ENCODE measurements at places on chromosomes 5 and 9.

GRCh38 chr9:132995121-132995420 is 16.6 kb downstream of the GFI1B start:
- no peak for DNase-seq

GRCh38 chr5:12237837-12238575 is 333.8 kb upstream of the CTNND2 start:
- DNase-seq, result no peak

DNA sequence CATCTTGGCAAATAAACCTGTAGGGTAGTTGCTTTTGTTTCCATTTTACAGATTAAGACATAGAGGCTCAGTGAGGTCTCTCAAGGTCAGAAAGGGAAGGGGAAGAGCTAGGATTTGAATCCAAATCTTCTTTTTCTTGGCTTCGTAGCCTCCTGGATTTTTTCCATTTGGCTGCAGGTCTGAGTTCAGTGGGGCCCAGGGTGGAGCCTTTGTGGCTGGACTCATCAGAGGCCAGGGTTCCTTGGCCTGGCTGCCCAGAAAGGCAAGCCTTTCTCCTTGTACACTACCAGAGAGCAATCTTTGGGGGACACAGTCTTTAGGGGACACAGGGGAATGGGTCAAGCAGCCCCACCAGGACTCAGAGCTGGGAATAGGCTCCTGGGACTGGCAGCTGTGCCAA is 10.5 kb upstream of the TRAF1 start:
- DNase-seq, result no peak

DNA sequence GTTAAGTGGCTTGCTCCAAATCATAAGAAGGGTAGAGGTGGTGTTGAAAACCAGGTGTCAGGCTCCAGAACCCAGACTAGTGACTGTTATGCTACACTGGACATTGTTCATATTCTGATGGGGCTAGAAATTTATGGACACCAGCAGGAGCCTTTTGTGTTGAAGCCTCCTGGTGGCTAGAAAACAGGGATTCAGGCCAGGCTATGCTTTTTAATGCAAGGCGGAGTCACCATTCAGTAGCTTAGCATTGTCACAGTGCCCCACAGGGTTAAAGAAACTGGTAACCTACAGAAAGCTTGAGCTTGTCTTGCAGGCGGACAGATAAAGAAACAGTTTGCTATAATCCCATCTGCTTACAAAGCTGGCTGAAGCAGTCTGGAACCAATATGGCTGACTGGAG is 23.0 kb upstream of the GOLM1 start:
- DNase-seq, result no peak

- DNase-seq, result peak; percentile 78
Measured at GRCh38 chr9:107711542-107711941, 222.0 kb upstream of the KLF4 start.

DNA sequence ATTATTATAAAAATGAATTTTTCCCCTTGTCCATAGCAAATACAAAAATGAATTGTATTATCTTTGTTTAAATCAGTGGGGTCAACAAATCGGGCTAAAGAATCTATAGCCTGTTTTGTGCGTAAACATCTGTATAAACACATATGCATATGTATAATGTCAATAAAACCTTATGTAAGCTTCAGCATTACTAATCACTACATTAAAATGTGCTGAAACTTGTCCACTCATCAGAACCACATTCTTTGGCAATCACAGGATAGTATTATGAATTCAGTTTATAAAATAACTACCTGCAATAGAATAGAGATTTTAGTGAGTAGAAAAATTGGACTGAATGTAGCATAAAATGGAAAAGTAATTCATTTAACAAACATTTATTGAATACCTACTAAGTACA is 30.6 kb downstream of the RGMB start:
- no peak for DNase-seq

- no peak for DNase-seq
Measured at GRCh38 chr5:151183456-151184245, 26.1 kb upstream of the ANXA6 start.

DNA sequence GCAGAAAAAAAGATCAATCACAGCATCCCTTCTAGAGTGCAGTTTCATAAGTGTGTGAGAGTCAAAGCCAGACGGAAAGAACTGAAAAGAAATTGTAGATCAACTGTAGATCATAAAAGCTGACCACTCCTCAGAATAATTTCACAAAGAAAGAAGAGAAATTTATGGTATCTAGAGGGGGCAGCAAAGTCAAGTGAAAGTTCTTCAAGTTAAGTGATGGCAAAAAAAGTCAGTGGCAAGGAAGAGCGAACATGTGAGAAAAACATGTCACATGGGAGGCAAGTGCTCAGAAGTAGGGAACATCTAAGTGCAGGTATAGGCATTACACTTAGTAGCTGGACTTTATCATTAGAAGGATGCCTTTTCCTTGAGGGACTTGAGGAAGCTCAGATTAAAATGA is 245.1 kb upstream of the ISL1 start:
- DNase-seq, result no peak

DNA sequence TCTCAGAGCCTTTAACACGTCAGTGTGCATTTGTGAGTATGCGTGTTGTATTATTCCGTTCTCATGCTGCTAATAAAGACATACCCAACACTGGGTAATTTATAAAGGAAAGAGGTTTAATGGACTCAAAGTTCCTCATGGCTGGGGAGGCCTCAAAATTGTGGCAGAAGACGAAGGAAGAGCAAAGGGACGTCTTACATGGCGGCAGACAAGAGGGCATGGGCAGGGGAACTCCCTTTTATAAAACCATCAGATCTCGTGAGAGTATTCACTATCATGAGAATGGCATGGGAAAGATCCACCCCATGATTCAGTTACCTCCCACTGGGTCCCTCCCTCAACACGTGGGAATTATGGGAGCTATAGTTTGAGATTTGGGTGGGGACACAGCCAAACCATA is 285.0 kb downstream of the PBX3 start:
- DNase-seq, result no peak

GRCh38 chr9:134344800-134345310 is 18.6 kb downstream of the RXRA start:
- DNase-seq, result no peak

DNA sequence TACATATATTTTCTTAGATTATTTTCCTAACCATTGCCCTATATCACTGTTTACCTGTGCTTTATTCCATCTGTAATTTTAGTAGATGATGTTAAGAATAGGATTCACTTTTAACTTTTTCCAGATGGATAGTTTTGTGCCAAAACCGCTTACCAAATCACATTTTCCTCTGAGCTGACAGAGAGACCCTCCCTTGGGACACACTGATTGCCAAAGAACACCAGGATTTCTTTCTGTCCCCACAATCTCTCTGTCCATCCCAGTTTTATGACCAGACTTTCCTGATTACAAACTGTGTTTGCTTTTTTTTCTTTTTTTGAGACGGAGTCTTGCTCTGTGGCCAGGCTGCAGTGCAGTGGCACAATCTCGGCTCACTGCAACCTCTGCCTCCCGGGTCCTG is 81.3 kb upstream of the SPATA31C2 start:
- no peak for DNase-seq

DNA sequence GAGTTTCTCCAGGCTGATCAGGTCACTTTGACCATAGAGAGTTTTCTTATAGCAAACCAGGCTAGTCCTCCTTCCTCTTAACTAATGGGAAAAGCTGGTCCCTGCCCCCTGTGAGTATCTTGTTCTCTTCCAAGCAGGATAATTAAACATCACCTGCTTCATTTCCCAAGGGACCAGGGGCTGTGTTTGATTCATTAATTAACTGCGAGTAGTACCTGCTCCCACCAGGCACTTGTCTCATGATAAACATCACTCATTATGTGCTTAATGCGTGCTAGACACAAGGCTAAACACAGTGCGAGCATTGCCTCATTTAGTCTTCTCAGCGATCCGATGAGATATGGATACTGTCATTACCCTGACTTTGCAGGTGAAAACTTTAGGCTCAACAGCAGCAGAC is 1.7 kb upstream of the FAM163B start:
- no peak for DNase-seq

DNA sequence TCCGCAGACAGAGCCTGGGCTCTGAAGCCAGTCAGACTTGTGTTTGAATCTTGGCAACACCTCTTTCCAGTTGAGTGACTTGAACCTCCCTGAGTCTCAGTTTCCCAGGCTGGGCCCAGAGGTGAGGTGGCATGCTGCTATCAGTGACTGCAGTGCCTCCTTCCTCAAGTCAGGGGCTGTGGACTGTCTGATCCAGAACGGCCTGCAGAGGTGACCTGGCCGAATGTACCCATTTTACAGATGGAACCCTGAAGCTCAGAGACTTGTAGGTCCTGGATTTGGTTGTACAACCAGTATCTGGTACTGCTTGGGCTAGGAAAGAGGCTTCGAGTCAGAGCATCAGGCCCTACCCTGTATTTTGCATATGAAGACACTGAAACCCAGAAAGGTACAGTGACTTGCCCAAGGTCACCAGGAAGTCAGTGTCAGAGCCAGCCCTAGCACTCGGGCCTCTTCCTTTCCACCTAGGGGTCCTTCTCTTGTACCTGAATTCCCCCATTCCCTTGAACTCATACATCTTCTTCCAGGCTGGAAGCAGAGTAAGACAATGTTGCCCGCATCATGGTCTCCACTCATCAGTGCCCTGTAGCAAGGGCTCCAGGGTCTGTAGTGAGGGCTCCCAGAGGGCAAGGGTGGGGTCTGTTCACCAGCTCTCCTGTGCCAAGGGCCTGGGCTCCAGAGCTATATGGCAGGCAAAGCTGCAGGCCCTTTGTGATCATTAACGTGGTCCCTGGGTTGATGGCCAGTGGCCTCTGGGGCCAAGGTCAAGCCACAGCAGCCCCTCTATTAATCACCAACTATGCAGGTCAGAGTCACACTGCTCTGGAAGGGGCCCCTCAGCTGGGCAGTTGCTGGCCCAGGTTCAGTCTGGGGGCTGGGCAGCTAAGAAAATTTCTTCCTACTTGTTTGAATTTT is 28.5 kb downstream of the GSN start:
- no peak for DNase-seq

DNA sequence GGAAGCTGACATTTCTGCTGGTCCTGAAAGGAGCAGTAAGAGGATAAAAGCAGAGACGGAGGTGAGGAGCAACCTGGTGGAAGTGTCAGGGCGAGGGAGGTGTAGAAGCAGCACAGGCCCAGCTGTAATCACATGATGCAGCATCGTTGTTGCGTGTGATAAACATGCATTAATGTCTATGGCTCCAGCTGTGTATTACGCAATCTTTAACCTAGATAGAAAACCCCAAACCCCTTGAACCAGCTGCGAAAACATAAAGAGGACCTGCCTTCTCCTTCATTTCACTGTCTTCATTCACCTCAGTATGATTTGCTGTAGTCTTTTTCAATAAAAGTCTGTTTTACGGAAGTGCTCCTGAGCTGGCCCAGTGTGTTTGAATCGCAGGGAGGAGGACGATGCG is 162.9 kb downstream of the NTRK2 start:
- no peak for DNase-seq

DNA sequence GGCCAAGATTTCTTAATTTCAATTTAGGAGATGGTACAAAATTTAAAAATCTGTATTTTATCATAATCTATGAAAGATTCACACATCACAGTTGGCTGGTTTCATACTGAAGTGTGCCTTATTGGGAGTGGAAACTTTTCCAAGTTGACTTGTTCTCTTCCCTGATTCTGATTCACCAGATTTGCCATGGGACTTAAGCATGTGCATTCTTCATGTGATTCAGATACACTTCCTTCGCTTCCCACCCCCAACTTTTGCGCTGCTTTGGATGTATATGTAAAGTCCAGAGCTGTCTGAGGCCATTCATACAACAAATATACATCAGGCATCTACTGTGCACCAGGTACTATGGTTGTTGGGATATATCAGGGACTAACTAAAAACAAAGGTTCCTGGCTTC is 34.4 kb downstream of the CPEB4 start:
- no peak for DNase-seq

DNA sequence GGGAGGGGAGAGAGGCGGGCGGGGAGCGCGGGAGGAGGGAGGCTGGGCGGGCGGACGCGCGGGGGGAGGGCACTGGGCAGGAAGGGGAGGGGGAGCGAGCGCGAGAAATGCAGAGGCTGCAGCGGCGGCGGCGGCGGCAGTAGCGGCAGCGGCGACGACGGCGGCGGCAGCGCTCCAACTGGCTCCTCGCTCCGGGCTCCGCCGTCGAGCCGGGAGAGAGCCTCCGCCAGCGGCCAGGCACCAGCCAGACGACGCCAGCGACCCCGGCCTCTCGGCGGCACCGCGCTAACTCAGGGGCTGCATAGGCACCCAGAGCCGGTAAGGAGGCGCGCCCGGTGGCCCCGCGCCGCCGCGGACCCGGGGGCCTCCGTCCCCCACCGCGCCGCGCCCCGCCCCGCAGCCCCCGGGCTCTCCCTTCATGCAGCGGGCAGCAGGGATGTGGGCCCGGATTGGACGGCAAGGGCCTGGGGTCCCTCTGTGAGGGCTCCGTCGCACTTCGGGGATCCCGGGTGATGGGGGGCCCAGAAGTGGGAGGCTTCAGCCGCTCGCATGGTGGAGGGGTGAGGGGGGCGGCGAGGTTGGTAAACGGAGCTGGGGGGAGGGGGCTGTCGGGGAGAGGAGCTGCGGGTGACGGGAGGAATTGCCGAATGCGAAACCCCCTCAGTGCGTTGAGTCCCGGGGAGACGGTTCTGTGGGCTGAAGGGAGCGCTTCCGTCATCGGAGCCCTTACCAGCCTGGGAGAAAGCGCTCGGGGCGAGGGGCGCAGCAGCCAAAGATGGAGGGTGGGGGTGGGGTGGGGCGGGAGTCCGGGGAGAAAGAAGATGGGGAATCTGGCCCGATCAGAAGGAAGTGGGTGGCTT is at the start of gene BASP1:
TSS of gene BASP1 (plus strand) at position 139 of the 860 bp plus-strand sequence. CDS start 57,586 bp downstream, outside the sequence.
- DNase-seq, result peak; percentile 48

- DNase-seq, result no peak
Measured at GRCh38 chr9:12695474-12695873, 2.3 kb downstream of the TYRP1 start.

- no peak for DNase-seq
Measured at GRCh38 chr9:114687034-114687433, 5.0 kb upstream of the TEX48 start.

- no peak for DNase-seq
Measured at GRCh38 chr5:179323026-179323870, 22.0 kb downstream of the ADAMTS2 start.

DNA sequence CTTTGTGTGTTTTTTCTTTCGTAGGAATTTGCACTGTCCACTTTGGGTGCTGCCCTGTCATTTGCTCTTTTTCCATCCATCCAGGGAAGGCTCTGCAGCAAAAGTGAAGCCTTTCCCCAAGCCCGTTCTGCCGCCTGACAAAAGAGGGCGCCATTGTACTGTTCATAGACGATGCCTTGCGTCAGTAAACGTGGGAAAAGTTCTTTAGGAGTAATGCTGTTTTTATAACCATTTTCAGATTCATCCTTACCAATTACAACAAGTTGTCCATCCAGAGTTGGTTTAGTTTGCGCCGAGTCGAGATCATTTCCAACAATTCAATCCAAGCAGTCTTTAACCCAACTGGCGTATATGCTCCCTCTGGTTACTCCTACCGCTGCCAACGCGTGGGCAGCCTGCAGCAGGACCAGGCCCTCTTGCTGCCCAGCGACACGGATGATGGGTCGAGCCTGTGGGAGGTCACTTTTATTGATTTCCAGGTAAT is 34.3 kb upstream of the RPS23 start:
- DNase-seq, result peak; percentile 60

GRCh38 chr5:151180291-151180690 is 22.7 kb upstream of the ANXA6 start:
- DNase-seq, result no peak
